Dermis microvascular lymphatic vessel endothelial cell (primary cell): ENCODE measurements at places on chromosomes 5 and 9. TPM values are rescaled to one million over a fixed set of nuclear protein-coding genes. Genes with fewer than 3 reads are reported as not detected.

OTP gene
- total RNA-seq, result not detected in 2 replicates

CDC25C gene
- 2.5 and 6.7 TPM in 2 replicates for total RNA-seq

GRCh38 chr5:96868603-96869371, 7.5 kb upstream of the ERAP2 start:
- DNase-seq, result peak; percentile 84

- DNase-seq, result no peak
These were observed 115.6 kb downstream of the SEMA5A start for GRCh38 chr5:9430306-9430705.

DNA sequence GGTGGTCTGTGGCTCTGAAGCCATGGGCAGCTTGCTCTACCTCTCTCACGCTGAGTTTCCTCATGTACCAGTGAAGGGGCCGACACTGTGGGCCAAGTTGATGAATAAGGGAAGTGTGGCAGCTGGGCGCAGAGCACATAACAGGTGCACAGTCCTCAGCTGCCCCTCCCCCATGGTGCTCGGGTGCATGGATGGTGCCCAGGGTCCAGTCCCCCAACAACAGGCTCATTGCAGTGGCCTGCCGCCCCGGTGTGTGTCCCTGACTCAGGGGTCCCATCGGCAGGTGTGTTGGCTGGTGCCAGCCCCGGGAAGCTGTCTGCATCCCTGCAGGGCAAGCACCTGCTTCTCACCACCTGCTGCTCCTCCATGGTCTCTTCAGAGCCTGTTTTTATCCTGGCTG, 36.6 kb downstream of the COL5A1 start:
- no peak for DNase-seq

- DNase-seq, result no peak
These were observed 32.1 kb downstream of the USP20 start for GRCh38 chr9:129867136-129868022.

CDH12 gene
- not detected in 2 replicates for total RNA-seq

EIF4E1B gene
- under 0.01 TPM in 1 of 2 replicates, not detected in the other for total RNA-seq
